ENCODE measurements at places on chromosomes 3 and 15. TPM values are rescaled to one million over a fixed set of nuclear protein-coding genes. Genes with fewer than 3 reads are reported as not detected.

DNA sequence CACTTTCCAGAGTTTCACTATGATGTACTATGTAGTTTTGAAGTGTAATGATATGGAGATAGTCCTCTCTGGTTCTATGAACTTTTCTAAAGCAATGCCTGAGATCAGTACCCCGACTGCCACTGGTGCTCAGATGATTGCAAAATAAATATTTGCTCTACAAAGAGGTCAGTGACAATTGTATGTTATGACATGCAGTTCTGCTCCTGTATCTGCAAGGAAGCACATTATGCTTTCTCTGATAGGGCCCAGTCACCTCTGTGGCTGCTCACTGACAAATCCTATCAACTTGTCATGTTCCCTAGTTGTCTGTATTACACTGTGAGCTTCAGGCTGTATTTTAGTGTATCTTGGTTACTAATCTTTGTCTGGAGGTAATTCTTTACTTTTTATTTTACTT is 362.6 kb downstream of the ROBO1 start:
- DNase-seq = no peak

GRCh38 chr15:62118520-62119226 is 46.4 kb downstream of the C2CD4B start:
- DNase-seq = no peak

Gene AGTR1
- total RNA-seq = not detected

DNA sequence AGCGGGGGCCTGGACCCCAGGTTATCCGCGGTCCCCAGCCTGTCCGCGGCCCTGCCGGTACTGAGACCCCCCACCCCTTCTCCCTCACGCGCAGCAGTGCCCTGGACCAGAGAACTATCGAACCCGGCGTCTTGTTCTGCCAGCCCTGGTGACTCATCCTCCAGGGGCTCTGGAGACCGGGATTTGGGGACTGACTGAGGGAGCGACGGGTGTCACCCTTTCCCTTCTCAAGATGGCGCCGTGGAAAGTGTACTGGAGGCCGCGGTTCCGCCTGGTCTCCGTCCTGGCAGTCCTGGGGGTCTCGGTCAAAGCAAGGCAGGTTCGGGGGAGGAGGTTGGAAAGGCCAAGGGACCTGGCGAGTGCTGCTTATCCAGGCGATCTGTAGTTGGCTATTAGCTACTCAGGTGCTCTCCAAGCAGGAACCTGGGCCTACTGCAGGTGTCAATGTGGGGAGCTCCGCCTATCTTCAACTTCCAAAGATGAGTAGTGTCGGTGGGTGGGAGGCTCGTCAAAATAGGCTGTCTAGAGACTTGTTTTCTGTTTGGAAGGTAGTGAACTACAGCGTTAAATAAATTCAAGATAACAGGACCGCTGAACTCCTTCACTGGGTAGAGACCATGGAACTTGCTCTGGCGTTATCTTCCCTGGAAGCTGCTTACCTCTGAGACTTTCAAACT is 790 bp downstream of the RAB5A start:
- peak; percentile 53 for DNase-seq

DNA sequence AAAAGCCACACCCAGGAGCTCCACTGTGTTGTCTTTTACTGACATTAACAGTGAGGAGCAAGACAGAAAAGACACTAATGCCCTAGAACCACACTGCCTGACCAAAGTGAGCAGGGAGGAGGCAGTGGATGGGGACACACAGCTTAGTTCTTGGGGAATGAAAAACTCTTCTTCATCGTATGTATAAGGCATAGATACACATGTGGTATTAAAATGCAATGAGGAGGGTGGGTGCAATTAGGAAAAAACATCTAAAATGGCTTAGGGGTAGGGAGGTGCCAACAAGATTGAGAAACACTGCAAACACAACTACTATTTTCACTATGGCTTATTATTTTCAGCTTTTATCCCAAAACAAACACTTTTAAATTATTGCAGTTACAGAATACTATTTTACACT is 15.5 kb downstream of the KLHL25 start:
- DNase-seq = no peak

Gene UCN2
- 0.16 TPM for total RNA-seq

DNA sequence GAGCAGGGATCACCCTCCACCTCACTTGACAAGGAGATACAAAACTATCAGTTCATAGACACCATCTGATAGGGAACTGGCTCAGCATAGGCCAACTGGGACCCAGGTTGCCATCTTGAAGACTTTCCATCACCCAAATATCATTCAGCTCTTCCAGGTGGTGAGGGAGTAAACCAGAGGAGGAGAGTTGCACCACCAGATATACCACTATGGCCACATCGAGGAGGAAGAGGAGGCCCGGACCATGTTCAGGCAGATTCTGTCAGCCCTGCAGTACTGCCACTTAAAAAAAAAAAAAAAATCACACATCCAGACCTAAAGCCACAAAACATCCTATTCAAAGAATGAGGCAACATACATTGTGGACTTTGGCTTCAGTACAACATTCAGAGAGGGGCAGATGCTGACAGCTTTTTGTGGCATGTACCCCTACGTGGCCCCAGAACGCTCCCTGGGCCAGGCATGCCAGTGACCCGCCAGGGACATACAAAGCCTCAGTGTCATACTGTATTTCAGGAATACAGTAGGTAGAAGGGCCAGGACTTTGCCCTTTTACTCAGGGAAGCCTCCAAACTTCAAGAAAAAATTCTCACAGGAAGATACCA is 18.4 kb upstream of the EMC3 start:
- DNase-seq = no peak

GRCh38 chr3:123401836-123402530 is 46.9 kb downstream of the ADCY5 start:
- DNase-seq = no peak

DNA sequence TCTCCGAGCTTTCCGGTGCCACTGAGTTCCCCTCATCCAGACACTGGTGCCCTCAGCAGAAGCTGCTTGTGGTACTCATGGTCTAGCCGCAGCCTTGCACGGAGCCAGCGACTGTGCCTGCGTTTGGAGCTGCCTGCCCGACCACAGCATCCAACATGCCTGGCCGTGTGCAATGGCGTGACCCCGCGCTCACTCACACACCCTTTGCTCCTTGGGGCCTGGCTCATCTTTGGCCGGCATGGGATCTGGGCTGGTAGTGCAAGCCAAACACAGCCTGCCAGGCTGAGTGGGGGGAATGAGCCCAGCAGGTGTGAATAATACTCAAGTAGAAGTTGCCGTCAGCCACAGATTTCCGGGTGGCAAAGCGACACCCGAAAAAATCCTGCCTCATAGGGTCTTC is 1178.7 kb upstream of the GBE1 start:
- no peak for DNase-seq

Gene SST
- not detected for total RNA-seq

Gene CYP1A2
- total RNA-seq = not detected

DNA sequence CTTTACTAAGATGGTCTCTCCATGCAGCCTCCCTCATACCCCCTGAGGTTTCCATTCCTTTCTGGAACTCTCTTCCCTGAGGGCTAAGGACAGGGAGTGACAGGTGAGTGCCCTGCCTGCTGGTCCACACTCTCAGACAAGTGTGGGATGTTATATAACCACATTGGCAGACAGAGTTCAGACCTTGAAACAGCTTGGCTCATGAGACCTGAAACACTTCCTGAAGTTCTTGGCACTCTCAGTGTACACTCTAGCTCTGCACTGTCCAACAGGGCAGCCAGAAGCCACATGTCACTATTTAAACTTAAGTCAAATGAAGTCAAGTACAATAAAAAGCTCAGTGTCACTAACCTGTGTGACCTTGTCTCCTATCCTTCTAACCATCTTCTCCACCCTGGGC is 188.5 kb downstream of the ZNF621 start:
- DNase-seq = no peak

GRCh38 chr3:50028346-50028745 is 60.4 kb upstream of the RBM5 start:
- no peak for DNase-seq

Gene RAB27A
- 35.2 TPM for total RNA-seq

- DNase-seq = no peak
Measured at GRCh38 chr15:87710406-87710805, 546.1 kb downstream of the NTRK3 start.

DNA sequence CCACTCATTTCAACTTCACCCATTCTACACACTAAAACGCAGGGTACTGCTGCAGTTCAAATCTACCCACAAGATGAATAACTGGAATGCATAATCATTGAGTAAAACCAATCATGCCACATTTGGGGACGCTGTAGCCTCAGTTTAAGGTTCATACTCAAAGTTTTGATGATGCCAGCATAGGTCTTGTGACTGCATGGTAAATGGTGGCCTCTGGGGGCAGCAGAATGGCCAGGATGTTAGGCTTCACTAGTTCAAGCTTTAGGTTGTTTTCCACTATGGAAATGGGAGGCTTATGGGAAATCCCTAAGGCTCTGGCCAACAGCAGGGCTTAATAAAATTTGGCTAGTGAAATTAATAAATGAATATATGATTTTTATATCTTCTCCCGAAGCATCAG is 104.3 kb upstream of the TSC22D2 start:
- no peak for DNase-seq

- DNase-seq = no peak
Measured at GRCh38 chr3:9064850-9065249, 101.6 kb upstream of the RAD18 start.

DNA sequence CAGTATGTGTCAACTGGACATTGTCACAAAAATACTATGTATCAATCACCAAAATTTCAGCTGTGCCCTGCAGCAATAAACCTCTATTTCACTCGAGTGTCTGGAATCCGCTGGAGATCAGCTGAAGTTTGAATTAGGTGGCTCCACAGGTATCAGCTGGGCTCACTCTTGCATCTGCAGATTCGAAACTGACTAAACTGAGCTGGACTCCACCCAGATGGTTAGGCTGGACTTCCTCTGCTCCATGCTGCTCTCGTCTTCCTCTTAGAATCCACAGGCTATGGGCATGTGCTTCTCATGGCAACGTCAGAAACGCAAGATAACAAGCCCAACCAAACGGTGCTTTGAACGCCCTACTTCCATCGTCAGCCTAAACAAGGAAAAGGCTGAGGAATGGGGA is 565.3 kb upstream of the ROBO2 start:
- DNase-seq = no peak

DNA sequence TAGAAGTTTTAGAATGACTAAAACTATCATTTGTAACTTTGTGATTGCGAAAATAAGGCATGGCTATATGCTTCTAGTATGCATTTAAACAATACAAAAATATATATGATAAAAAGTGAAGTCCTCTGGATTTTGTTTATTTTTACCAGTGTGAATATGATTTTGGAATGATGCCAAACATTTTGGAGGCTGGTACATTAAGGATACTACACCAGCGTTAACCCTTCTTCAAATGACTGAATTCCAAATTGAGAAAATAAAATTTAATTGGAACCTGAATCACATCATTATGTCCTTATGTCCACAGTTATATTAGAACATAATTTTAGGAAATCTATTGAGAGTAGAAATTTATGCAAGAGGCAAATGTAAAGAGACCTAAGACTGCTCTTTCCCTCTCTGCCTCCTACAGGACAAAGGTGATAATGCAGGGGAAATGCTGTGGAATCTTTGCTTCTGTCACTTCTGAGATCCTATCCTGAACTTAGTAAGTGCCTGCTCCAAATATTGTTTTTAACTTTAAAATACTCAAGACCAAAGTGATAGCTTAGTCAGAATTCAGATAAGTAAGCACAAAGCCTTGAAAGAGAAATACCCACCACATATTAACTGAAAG is 121.1 kb upstream of the NANOGP8 start:
- DNase-seq = no peak

Gene CHST2
- 3.9 TPM for total RNA-seq

Gene PRICKLE2
- 0.13 TPM for total RNA-seq

GRCh38 chr3:139441656-139442055 is 34.7 kb downstream of the RBP2 start:
- no peak for DNase-seq
